Stimulated activated CD8-positive, alpha-beta memory T cell treated with anti-CD3 and anti-CD28 coated beads, Interleukin-4, amount 100 ng/mL, for 4 hours (primary cell): ENCODE measurements at places on chromosomes 16 and 17.

GRCh38 chr17:44887971-44888954, 11.0 kb downstream of the EFTUD2 start:
- no peak for DNase-seq

- no peak for DNase-seq
Measured at GRCh38 chr16:10085078-10085798, 97.0 kb downstream of the GRIN2A start.

- DNase-seq, result no peak
Measured at GRCh38 chr16:78638371-78638770, 538.9 kb downstream of the WWOX start.

- DNase-seq, result no peak
Measured at GRCh38 chr16:65120831-65121721, 787 bp downstream of the CDH11 start.

GRCh38 chr16:23080329-23080728, 68.9 kb downstream of the USP31 start:
- DNase-seq, result no peak

- no peak for DNase-seq
Measured at GRCh38 chr17:82507631-82508175, 11.8 kb upstream of the FOXK2 start.

DNA sequence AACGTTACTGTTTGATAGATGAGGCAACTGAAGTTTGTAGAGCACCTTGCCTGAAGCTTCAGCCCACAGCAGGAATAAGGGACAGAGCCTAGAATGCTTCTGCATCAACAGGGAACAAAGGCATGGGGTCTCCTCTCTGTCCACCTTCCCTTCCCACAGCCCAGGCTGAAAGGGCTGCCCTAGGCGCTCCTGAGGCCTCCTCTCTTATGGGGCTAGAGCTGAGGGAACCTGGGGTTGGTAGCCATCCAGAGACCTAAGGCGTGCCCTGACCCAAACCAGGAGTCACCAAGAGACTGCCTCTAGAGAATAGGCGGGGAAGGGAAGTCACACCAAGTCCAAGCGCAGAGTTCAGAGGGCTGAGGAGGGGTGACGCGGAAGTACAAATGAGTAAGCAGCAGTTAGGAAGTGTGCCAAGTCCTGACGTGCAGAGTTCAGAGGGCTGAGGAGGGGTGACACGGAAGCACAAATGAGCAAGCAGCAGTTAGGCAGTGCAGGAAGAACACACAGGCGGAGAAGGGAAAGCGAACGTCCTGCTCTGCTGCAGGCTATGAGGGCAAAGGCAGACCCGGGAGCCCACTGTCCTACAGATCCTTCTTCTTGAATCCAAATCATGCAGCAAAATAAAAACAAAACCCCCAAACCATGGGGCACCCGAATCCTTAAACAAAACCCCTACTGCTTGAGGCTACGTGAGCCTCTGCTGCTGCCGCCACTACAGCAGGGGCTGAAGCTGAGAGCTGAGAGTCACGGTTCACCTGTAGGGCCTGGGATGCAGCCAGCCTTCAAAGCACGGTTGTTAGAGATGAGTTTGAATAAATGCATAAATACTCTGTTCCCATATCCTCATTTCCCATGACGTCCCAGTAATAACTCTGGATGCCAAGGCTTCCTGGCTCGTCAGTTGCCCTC, 2.7 kb upstream of the SPG7 start:
- peak; percentile 68 for DNase-seq

- DNase-seq, result peak; percentile 57
Measured at GRCh38 chr17:13594762-13595598, 6.7 kb downstream of the HS3ST3A1 start.
